ENCODE measurements at places on chromosomes 2 and 18.

DNA sequence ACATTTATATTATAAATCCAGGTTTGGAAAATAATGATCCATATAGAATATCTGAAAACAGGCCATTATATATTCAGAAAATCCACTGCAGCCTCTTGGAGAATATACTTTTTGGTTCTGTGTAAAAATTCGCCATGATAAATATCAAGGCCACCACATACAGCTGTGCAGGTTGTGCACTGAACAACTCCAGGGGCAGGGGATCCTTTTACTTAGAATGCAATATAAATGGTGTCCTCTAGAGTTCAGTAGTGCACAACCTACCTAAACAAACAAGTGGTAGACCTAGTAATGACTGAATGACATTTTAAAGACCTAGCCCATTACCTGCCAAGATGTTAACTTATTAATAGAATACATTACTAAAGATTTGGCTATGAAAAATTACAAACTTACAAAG, 22.4 kb downstream of the MOGAT1 start:
- DNase-seq, result no peak

DNA sequence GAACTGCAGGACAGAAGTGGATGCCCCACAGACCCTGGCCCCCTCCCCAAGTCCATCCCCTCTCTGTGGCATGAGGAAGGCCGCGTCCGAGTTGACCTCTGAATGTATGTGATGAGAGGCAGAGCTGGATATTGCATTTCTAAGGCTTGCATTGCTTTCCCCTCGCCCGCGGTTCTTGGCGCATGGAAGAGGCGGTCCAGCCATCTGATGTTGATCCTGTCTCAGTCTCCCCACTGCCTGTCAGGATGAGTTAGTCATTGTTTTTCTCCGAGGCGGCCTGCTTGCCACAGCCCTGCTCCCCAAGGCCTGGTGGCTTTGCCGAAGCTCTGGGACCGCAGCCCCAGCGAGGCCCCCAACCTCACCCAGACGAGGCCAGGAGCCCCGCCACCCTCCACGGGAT, 88.6 kb downstream of the SMAD7 start:
- no peak for DNase-seq

- no peak for DNase-seq
Measured at GRCh38 chr2:165905269-165905668, 48.3 kb downstream of the TTC21B start.

GRCh38 chr2:42239811-42240210, 70.7 kb downstream of the EML4 start:
- DNase-seq, result no peak

GRCh38 chr2:196604196-196604595, 35.3 kb upstream of the CCDC150 start:
- no peak for DNase-seq

- no peak for DNase-seq
Measured at GRCh38 chr2:9852881-9853280, 9.6 kb downstream of the TAF1B start.

- DNase-seq, result no peak
Measured at GRCh38 chr18:59915606-59916005, 15.8 kb downstream of the PMAIP1 start.

DNA sequence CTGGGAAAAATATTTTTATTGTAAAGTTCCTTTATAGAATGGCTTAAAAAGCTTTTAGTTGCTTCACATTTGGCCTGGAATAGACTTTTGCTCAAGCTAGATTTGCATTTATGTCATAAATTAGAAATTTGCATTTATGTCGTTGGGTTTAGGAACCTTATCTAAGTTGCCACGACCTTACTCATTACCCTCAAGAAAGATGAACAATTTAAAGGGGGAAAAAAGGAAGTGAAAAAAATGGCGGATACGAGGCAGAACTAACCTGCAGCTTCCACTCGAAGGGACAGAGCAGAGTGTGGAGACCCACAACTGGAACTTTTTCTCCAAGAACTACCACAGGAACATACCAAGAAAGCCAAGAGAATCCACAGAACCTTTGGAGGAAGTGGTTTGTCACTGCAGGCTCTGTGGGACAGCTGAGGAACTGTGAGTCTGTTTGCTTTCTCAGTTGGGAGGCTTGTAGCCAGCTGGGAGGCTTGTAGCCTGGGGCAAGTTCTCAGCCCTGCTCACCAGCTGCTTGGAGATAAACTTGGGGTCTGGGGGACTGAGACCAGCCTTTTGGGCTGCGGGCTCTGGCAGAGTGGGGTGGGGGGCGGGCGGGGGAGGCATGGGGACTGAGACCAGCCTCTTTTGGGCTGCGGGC, 349.9 kb upstream of the MEIS1 start:
- DNase-seq, result no peak

DNA sequence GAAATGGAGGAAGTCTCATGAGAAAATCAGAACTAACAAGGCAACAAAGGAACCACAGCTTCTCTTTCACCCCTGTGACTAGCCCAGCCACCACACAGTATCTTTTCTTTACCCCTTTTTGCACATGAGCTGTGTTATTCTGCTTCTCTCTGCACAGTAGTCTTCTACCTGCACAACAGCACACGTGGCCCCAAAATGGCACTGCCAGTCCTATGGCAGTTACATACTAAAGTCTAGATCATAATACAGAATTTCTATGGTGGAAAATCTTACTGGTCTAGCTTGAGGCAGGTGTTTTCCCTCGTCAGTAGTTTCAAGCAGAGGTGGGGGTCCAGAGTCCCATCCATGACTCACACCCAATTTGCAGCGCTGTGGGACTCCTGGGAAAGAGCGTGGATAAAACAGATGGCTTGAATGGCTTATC, 177.7 kb downstream of the DIS3L2 start:
- DNase-seq, result no peak

DNA sequence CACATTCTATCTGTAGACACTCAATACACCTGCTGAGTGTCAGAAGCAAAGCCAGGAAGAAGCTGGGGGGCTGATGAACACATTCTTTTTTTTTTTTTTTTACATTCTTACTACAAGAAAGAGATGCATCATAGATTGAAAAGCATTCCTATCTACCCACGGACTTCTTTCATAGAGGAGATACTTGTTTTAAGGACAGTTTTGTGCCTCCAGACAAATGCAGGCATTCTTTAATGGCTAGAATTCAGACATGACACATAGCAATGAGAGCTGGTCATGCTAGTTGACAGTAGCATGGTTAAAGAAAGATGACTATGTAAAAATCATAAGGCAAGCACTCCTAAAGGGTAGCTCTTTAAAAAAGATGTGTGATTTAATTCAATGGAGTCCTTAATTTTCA, 110.2 kb downstream of the EPHA4 start:
- DNase-seq, result no peak

DNA sequence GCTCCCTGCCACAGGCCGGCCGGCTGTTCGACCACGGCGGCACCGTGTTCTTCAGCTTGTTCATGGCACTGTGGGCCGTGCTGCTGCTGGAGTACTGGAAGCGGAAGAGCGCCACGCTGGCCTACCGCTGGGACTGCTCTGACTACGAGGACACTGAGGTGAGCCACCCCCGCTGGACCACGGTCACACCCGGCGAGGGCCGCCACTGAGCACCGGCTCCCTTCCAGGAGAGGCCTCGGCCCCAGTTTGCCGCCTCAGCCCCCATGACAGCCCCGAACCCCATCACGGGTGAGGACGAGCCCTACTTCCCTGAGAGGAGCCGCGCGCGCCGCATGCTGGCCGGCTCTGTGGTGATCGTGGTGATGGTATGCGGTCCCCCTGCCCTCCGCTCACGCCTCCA, 20.8 kb downstream of the ANO7 start:
- DNase-seq, result no peak

DNA sequence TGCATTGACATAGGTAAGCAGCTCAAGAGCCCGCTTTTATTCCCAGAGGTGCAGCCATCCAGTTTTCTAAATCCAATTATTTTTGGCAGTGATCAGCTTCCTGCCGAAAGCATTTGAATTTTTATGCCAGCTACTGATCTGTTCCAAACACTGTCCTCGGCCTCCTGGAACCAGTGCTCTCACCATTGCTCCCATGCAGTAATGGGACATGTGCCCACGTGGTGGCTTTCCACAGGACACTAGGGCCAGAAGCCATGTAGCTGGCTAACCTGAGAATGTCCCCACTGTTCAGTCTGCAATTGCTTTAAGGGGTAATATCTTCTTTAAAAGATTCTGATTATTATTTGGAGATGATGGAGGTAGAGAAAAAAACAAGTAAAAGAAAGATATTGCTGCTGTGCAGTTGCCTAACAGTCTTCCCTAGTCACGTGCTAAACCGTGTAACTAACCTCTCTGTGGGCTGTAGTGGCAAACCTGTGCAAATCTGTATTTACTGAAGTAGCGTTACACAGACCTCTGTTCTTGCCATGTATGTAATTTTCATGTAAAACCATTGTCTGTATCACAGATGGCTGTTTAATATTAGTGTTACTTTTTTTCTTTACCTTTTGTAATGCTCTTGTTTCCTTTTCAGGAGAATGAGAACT, 13.0 kb downstream of the GRHL1 start:
- no peak for DNase-seq

DNA sequence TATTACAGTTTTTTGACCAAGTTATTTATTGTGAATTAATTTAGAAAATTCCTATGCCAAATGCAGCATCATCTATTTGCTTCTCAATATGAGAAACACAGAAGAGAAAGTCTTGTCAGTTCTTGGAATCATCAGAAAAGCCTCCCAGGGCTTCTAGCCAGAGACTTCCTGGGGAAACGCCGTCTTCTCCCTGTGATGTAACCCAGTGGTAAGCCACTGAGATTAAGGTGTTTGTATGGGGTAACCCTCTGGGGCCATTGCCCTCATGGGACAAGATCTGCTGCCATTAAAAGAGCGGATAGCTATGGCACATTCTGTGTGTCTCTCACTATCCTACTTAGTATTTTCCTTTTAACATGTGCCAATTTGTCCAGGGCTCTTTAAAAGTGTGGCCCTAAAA, 28.0 kb downstream of the ANKRD29 start:
- DNase-seq, result no peak

GRCh38 chr2:160432633-160433032, 61.0 kb downstream of the RBMS1 start:
- DNase-seq, result no peak

DNA sequence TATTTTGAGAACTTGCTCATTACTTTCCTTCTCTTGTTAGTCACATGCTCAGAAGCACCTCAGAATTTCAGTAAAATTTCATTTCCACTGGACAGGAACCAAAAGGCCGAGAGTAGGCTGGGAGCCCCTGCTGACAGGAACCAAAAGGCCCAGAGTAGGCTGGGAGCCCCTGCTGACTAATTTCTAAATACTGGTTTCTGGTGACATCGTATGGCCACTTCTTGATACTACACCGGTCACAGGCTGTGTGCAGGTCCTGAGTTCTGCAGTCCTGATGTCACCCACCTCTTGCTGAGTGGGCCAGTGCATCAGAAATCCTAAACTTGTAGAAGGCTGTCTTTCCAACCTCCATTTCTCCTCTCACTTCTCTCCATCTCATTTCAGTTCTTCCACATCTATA, 17.7 kb upstream of the EN1 start:
- DNase-seq, result no peak

DNA sequence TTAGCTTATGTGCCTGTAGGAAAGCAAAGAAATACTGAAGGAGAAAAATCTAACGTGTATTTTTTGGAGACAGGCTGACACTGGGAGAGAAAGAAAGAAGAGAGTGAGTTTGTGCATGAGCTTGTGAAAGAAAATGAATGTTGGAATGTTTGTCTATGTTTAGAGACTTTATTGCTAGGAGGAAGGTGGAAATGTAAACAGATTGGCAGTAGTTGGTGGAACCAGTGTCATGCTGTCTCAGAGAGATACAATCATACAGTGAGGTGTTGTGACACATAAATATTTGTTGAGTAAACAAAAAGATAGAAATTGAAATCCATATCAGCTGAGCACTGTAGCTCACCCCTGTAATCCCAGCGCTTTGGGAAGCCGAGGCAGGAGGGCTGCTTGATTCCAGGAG, 222.2 kb upstream of the MEIS1 start:
- DNase-seq, result no peak

- DNase-seq, result no peak
Measured at GRCh38 chr2:224147174-224147573, 108.1 kb upstream of the SERPINE2 start.

DNA sequence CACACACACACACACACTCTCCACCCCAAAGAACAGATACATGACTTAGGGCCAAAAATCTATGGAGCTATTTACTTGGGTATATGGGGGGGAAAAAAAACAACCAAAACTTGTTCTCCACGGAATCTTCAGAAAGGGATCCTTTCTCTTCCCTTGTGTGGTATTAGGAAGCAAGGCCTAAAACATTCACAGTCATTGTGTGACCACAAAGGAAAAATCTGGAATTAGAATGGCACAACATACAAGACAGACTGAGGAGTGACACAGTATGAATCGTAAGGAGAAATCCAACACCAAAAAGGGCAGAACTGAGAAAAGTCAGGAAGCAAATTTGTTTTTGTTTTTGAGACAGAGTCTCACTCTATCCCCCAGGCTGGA, 70.3 kb downstream of the ASXL2 start:
- DNase-seq, result no peak

GRCh38 chr18:23331091-23331920, 121.8 kb upstream of the RIOK3 start:
- no peak for DNase-seq

DNA sequence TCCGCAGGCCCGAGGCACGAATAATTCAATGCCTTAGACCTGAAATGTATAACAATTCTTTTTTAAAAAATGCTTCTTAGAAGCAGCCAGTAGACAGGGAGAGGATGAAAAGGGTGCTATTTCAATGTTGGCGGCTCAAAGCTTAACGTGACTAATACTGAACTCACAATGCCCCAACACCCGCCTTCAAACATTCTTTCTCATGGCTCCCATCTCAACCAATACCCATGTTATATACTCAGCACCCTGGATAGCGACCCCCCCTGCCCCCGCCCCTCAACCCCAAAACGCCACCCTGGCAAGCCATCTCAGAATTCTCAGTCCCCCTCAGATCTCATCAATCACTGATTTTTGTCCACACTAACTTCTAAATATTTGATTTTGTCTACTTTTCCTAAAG, 4.4 kb downstream of the FBXO41 start:
- no peak for DNase-seq

DNA sequence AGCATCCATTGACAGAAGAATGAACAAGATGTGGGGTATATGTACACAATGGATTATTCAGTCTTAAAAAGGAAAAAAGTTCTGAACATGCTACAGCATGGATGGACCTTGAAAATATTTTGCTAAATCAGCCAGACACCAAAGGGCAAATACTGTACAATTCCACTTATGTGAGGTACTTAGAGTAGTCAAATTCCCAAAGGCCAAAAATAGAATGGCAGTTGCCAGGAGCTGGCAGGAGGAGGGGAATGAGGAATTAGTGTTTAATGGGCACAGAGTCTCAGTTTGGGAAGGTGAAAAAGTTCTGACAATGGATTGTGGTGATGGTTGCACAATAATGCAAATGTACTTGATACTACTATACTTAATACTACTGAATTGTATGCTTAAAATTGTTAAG, 193.2 kb downstream of the MBD2 start:
- no peak for DNase-seq

GRCh38 chr2:228559774-228560415, 378.4 kb upstream of the SPHKAP start:
- no peak for DNase-seq

GRCh38 chr2:173914055-173914927, 50.9 kb downstream of the SP3 start:
- DNase-seq, result no peak
